Memory B cell (primary cell): ENCODE measurements at places on chromosomes 1 and 21.

GRCh38 chr1:93905734-93906133 is 3.5 kb downstream of the GCLM start:
- H3K36me3 ChIP-seq: peaks cover 5% of the 10 kb centered on the region
- peaks cover 25% of the 10 kb centered on the region for H3K4me1 ChIP-seq
- no peak overlapping the region for H3K4me3 ChIP-seq

GRCh38 chr1:31483012-31483946 is 70.3 kb downstream of the SERINC2 start:
- no peak overlapping the region for H3K4me3 ChIP-seq
- H3K4me1 ChIP-seq: no peaks in the 10 kb centered on the region
- no peak for DNase-seq
- peaks cover 4% of the 10 kb centered on the region for H3K36me3 ChIP-seq

DNA sequence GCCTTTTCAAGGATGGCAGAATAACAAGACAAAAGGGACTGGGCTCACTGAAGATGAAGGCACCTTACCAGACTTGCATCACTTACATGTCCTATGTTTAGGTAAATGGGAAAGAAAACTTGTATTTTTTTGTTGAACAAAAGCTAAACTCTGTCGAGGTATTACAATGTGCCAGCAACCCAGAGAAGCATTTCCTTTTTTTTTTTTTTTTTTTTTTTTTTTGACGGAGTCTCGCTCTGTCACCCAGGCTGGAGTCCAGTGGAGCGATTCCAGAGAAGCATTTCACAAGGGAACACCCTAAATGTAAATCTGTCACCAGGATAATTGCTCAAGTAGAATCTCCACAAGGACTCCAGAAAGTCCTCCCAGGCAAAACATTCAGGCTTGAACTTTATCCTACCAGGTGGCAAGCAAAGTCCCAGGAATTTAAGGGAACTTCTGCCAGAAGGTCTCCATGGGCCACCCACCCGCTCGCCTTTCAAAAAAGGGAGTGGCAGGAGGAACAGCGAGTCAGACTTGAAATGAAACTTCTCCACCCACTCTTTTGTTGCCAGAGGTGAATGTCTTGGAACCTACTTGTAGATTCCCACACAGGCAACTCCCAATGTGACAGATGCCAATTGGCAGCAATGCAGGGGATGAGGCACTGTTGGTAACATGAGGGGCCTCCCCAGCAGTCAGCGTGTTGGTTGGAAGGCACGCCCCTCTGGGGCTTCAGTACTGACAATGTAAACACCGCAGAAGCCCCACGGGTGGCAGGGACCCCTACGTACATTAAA is 125.0 kb downstream of the TIAM1 start:
- H3K27ac ChIP-seq: no peak overlapping the region
- DNase-seq: no peak
- H3K4me3 ChIP-seq: no peak overlapping the region
- no peaks in the 10 kb centered on the region for H3K36me3 ChIP-seq
- no peaks in the 10 kb centered on the region for H3K4me1 ChIP-seq

DNA sequence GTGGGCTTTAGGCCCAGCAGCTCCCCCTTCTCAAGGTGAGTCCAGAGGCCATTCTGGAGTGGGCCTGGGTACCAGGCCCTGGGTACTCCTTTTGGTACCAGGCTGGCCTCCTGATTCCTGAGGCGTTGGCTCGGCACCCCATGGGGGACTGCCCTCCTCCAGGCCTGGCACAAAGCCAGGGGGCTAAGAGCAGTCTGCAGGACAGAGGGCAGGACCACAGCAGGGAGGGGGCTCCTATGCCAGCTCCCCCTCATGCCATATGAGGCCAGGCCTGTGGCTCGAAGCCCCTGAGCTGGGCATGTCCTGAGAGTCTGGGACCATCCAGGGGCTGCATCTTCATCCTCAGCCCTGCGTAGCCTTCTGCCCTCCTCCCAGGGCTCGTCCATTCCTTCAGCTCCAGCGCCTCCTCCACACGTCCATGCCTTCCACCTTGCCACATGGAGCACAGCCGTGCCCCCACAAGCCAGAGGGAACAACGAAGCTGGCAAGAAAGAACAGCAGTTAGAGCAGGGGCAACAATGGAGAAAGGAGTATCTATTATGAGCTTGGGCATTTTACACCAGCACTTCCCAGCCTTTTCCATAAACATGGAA is 3.2 kb downstream of the PHLDA3 start:
- peaks cover 4% of the 10 kb centered on the region for H3K4me1 ChIP-seq
- no peaks in the 10 kb centered on the region for H3K36me3 ChIP-seq
- H3K27me3 ChIP-seq: peaks cover 32% of the 10 kb centered on the region
- no peak for DNase-seq
- no peak overlapping the region for H3K4me3 ChIP-seq

- no peak for DNase-seq
- H3K4me3 ChIP-seq: no peak overlapping the region
- no peaks in the 10 kb centered on the region for H3K36me3 ChIP-seq
Observed at GRCh38 chr1:36855699-36856494, 178.4 kb downstream of the GRIK3 start.
